ENCODE measurements at places on chromosomes 5 and 9.

GRCh38 chr5:178193251-178193809, 6.2 kb upstream of the GMCL2 start:
- DNase-seq, result no peak

- no peak for DNase-seq
Observed at GRCh38 chr5:107985144-107985543, 314.4 kb upstream of the EFNA5 start.

DNA sequence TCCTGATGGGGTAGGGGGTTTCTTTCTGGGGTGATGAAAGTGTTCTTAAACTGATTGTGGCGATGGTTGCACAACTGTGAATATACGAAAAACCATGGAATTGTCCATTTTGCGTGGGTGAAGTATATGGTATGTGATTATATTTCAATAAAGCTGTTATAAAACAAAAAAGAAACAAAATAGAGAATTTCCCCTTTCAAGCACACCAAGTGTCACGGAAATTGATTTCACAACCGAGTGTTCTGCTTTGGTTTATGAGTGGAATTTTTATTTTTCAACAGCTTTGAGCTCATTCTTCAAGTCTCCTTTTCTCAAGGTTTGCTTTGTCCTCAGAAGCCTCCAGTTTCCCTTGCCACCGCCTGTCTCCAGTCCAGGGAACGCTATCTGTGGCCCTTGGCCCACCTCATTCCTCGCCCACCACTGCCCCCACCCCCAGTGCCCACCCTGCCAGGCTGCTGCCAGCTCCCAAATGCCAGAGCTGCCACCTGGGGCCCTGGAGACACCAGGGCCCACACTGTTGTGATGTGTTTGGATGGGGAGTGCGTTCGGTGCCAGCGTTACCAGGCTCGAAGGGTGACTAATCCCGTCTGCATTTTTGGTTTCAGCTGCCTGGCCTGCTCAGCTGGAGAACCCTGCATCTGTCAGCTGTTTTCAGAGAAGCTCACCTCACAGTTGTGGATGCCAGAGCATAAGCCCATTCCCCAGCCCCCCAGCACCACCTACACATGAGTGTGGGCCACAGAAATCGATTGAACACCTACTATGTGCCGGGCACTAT, 30.4 kb downstream of the DUSP1 start:
- no peak for DNase-seq

DNA sequence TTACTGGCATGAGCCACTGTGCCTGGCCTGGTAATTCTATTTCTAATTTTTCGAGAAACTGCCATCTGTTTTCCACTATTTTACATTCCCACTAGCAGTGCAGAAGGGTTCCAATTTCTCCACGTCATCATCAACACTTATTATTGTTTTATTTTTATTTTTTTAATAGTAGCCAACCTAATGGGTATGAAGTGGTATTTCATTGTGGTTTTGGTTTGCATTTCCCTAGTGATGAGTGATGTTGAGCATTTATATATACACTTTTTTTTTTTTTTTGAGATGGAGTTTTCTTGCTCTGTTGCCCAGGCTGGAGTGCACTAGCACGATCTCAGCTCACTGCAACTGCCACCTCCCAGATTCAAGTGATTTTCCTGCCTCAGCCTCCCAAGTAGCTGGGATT, 28.3 kb downstream of the WWC1 start:
- no peak for DNase-seq

GRCh38 chr5:132566657-132567056, 9.9 kb downstream of the RAD50 start:
- DNase-seq, result no peak

DNA sequence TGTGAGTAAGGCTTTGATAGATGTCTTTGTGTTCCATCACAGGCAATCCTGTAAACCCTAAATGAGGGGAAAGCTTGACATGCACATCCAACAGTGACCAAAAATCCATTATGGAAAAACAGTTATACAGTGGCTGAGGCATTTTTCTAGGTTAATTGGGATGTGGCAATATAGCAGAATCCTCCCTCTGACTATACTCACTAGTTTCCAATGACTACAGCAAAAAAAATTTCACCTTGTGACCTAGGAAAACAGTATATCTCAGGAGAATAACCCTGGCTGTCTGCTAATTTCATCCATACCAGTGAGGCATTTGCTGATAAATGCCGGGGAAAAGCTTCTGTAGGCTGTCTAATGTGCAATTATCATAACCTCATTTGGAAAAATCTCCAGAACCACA, 49.9 kb upstream of the SNCAIP start:
- DNase-seq, result no peak

- DNase-seq, result no peak
Observed at GRCh38 chr5:113047234-113047633, 70.6 kb downstream of the DCP2 start.

- no peak for DNase-seq
Observed at GRCh38 chr5:141821430-141821925, 56.7 kb downstream of the PCDH1 start.

DNA sequence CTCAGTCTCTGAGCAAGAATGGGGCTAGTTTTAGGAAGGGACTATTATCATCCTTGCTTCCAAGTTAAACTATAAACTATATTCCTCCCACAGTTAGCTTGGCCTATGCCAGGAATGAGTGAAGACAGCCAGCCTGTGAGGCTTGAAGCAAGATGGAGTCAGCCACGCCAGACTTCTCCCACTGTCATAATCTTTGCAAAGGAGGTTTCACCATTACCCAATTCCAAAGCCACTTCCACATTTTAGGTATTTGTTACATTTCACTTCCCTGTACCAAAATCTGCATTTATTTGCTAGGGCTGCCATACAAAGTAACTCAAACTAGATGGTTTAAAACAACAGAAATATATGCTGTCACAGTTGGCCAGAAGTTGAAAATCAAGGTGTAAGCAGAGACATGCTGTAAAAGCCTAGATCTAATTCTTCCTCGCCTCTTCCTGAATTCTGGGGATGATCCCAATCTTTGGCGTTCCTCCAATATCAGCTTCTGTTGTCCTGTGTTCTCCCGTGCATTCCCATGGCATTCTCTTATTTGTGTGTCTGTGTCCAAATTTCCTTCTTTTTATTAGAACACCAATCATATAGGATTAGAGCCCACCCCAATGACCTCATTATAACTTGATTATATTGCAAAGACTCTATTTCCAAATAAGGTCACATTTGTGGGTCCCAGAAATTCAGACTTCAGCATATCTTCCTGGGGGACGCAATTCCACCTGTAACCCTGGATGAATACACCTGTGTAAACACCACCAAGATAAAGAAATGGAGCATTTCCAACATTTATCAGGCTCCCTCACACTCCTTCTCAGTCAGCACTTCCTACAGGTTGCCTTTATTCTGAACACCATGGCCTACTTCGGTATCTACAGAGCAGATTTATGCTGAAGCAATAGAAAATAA, 126.8 kb downstream of the GCNT1 start:
- no peak for DNase-seq

- DNase-seq, result no peak
Observed at GRCh38 chr5:35198075-35198474, 32.2 kb downstream of the PRLR start.

- DNase-seq, result no peak
Observed at GRCh38 chr9:131706608-131706970, 33.3 kb downstream of the RAPGEF1 start.
